ENCODE measurements at places on chromosomes 1 and 21.
A peak's percentile ranks its signal among the peaks of the same experiment; 100 is the strongest.

DNA sequence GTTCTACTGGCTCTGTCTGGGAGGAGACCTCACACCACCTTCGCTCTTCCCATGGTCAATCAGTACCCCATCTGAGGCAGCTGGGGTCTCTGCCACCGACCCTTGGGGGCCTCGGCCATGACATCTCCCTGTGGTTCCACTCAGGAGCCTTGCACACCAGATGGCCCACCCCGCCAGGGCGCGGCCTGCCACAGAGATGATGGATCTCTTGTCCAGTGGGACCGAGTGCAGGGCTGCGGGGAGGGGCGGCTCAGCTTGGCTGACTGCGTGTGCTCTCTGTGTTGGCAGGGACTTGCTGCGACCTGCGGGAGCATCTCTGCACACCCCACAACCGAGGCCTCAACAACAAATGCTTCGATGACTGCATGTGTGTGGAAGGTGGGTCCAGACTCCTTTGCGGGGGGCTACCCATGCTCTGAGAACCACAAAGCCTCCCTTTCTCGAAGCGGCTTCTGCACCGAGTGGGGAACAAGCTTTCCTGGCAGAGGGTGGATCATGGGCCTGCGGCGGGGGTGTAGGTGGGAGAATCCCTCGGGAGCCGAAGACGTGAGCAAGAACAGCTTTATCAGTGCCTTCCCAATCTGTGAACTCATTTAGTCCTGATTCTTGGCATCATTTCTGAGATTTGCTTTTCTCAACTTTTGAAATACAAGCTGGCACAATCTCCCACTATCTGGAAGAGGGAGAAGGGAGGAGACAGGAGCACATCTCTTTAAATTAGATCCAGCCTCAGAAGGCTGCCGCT lies 20.9 kb upstream of the AGTRAP start:
- no peaks in the 10 kb centered on the region for H3K36me3 ChIP-seq
- H3K4me1 ChIP-seq = peaks cover 9% of the 10 kb centered on the region
- no peak overlapping the region for H3K4me3 ChIP-seq
- H3K27ac ChIP-seq = no peak overlapping the region
- H3K27me3 ChIP-seq = no peaks in the 10 kb centered on the region

GRCh38 chr1:60569189-60569588 lies 495.6 kb upstream of the C1orf87 start:
- DNase-seq = no peak
- H3K27ac ChIP-seq = no peak overlapping the region
- H3K4me1 ChIP-seq = no peaks in the 10 kb centered on the region

- peak within 1 kb of the TSS; percentile 40 for H3K4me3 ChIP-seq
- peaks cover 4% of the 10 kb centered on the region for H3K4me1 ChIP-seq
- DNase-seq = peak; percentile 76
Observed at GRCh38 chr1:196608390-196609369, at the start of gene KCNT2. KCNT2 (minus strand) TSS chr1:196608440; CDS start chr1:196608309, 131 bp downstream.

GRCh38 chr1:48107516-48107915 lies 110.3 kb upstream of the TRABD2B start:
- no peak overlapping the region for H3K27ac ChIP-seq
- no peak overlapping the region for H3K4me3 ChIP-seq
- DNase-seq = no peak
- H3K4me1 ChIP-seq = no peaks in the 10 kb centered on the region

- H3K27me3 ChIP-seq = no peaks in the 10 kb centered on the region
- no peak overlapping the region for H3K4me3 ChIP-seq
- H3K36me3 ChIP-seq = no peaks in the 10 kb centered on the region
- H3K4me1 ChIP-seq = no peaks in the 10 kb centered on the region
- no peak for DNase-seq
Observed at GRCh38 chr1:64065571-64065970, 137.9 kb upstream of the UBE2U start.

DNA sequence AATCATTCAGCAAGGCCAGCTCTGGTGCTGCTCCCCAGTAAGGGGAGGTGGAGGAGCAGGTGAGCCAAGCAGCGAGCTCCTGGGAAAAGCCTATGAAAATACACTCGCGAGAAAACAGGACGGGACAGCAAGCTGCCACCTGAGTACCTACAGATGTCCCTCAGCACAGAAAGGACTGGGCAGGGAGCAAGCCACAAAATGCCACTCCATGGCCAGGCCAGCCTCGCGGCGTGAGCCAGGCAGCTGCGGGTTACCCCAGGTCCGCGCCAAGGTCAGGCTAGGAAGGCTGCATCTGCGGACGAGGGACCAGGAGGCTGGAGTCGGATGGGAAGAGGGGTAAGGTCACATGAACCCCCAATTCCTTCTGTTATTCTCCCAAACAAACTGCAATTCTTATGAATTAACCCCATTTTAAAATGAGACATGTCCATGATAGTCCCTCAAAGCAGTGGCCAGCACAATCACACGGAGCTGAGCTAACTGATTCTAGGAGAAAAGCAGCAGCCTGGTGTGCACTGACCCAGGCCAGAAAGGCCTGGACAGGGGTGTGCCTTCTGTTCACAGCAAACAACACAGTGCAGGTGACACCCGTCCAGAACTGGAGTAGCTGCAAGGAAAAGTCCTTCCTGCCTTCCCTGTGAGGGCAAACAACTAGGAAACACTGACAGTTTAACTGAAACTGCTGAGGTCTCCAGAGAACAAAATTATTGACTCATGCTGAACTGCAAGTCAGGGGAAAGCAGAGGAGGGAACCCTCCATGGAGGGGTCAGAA lies 26.5 kb downstream of the PARP1 start:
- no peak for DNase-seq
- H3K4me1 ChIP-seq = no peaks in the 10 kb centered on the region
- no peak overlapping the region for H3K27ac ChIP-seq
- no peaks in the 10 kb centered on the region for H3K27me3 ChIP-seq
- H3K36me3 ChIP-seq = peaks cover 98% of the 10 kb centered on the region

DNA sequence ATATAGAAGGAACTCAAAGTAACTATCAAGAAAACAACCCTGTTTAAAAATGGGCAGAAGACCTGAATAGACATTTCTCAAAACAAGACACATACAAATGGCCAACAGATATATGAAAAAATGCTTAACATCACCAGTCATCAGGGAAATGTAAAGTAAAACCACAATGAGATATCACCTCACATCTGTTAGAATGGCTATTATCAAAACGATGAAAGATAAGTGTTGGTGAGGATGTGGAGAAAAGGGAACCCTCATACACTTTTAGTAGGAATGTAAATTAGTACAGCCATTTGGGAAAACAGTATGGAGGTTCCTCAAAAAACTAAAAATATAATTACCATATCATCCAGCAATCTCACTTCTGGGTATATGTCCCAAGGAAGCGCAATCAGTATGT lies 3.0 kb downstream of the CTSS start:
- H3K27me3 ChIP-seq = no peaks in the 10 kb centered on the region
- H3K4me1 ChIP-seq = no peaks in the 10 kb centered on the region
- no peak for DNase-seq
- no peaks in the 10 kb centered on the region for H3K36me3 ChIP-seq

- no peaks in the 10 kb centered on the region for H3K36me3 ChIP-seq
- H3K4me3 ChIP-seq = no peak overlapping the region
- DNase-seq = no peak
- no peak overlapping the region for H3K27ac ChIP-seq
- no peaks in the 10 kb centered on the region for H3K4me1 ChIP-seq
Observed at GRCh38 chr1:246482805-246483568, 24.1 kb downstream of the SMYD3 start.
